NCI-H2107 (cell line): ENCODE measurements at places on chromosomes 16 and 17.
A peak's percentile ranks its signal among the peaks of the same experiment; 100 is the strongest.

- DNase-seq = no peak
Observed at GRCh38 chr17:1110862-1111598, 68.8 kb downstream of the ABR start.

DNA sequence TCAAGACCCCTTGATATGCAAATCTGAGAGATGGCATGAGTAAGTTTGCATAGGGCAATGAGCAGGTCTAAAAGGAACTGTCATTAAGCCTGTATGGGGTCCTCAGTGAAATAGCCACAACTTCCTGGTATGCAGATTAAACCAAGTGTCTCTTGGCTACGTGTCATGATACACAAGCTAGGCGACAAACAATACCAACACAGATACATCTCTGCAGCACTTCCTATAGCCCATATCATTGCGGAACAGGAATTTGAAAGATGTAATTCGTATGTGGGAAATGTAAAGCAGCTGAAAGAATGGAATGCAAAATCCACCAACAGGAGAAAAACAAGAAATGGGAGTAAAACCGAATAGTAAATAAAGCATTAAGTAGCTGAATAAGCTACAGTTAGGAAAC lies 12.9 kb downstream of the PRSS22 start:
- no peak for DNase-seq

DNA sequence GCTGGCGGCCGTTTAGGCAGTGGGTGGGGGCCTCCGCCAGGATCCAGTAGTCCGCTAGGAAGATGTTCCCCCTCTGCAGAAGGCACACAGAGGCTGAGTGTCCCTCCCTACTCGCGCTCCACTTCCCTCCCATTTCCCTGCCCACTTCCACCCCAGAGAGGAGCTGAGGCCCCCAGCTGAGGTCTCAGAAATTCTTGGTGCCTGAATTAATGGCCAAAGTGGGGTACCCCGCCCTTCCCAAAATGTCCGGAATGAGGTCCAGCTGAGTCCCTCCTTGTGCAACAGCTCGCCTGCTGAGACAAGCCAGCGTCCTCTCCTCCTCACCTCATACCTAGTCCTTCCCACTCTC lies 7.9 kb downstream of the ALOXE3 start:
- DNase-seq = no peak

- no peak for DNase-seq
Observed at GRCh38 chr16:81554979-81555378, 110.4 kb downstream of the CMIP start.

DNA sequence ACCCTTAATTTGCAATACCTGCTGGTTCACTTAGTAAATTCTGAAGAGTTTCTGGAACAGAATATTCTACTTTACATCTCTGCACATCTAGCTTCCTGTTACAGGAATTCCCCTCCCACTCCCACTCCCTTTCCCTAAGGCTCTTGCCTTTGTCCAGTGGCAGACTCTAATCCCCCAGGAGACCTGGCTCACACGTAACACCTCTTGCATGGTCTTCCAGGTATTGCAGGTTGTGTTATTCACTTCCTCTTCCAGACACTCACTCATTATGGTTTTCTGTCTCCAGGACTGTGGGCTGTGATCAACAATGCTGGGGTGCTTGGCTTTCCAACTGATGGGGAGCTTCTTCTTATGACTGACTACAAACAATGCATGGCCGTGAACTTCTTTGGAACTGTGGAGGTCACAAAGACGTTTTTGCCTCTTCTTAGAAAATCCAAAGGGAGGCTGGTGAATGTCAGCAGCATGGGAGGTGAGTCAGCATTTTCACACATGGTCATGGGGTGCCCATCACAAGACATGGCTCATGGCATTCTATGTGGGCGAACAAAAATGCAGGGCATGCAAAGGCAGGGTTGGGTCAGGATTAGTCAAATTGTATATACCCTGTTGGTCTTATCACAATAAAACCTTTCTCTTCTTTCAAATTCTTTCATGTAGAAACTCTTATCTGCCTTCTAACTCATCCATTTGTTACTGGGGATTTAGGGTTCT lies 35.8 kb downstream of the HSD17B2 start:
- no peak for DNase-seq

DNA sequence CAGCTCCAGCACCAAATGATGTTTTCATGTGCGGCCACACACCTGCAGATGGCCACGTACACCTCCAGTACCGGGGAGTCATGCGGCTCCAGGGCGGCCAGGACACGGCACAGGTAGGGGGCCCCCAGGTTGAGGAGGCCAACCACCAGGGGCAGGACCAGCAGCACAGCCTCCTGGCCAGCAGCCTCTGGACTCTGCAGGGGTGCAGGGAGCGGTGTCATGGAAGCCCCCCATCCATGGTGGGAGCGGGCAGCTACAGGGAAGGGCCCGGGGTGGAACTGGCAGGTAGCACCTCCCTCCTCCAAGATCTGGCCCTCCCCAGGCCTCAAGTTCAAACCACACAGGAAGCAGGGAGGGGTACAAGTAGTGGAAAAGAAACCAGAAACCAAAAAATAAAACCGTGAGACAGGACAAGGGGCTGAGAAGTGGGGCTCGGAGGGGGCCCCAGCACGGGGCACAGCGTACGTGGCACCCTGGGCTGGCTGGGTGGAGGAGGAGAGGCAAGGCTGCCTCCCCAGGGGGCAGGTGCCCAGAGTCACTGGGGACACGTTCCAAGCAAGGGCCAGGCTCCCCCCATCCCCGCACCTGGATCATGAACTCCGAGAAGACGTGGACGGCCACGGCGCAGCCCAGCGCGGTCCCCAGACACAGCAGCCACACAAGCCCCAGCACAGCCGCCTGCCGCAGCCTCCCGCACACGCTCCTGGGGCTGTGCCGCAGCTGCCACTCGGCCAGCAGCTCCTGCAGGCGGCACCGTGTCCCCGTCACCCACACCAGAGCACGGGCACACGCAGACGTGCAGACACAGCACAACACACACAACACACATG lies 7.4 kb downstream of the TMC6 start:
- no peak for DNase-seq

DNA sequence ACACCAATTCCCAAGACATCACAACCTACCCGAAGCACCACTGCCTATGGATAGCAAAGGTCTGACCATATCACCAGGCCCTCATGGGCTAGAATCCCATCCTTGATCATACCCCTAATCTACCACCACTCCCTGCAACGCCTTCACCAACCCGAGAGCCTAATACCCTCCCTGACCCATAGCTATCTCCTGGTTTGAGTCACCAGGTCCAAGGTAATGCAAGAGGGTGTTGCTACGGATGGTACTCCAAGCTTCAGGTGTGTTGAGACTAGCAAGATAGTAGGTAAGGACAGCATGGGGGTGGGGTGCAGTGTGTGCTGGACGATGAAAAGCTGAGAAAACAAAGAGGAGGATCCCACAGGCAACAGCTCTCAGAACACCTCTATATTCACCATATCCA lies 258.0 kb downstream of the ZFHX3 start:
- no peak for DNase-seq

GRCh38 chr16:648071-648780 lies 939 bp upstream of the WDR90 start:
- no peak for DNase-seq

GRCh38 chr17:56110463-56111135 lies 42.7 kb upstream of the ANKFN1 start:
- no peak for DNase-seq

GRCh38 chr16:81542609-81543570 lies 98.3 kb downstream of the CMIP start:
- no peak for DNase-seq

- DNase-seq = no peak
Observed at GRCh38 chr17:40791787-40792436, 7.8 kb downstream of the KRT28 start.

DNA sequence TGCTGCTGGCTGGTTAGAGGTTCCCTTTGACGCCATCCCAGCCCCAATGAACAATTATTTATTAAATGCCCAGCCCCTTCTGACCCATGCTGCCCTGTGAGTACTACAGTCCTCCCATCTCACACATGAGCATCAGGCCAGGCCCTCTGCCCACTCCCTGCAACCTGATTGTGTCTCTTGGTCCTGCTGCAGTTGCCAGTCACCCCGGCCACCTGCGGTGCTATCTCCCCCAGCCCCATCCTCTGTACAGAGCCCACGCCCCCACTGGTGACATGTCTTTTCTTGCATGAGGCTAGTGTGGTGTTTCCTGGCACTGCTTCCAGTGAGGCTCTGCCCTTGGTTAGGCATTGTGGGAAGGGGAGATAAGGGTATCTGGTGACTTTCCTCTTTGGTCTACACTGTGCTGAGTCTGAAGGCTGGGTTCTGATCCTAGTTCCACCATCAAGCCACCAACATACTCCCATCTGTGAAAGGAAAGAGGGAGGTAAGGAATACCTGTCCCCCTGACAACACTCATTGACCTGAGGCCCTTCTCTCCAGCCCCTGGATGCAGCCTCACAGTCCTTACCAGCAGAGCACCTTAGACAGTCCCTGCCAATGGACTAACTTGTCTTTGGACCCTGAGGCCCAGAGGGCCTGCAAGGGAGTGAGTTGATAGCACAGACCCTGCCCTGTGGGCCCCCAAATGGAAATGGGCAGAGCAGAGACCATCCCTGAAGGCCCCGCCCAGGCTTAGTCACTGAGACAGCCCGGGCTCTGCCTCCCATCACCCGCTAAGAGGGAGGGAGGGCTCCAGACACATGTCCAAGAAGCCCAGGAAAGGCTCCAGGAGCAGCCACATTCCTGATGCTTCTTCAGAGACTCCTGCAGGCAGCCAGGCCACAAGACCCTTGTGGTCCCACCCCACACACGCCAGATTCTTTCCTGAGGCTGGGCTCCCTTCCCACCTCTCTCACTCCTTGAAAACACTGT lies 11.3 kb downstream of the CX3CL1 start:
- no peak for DNase-seq

DNA sequence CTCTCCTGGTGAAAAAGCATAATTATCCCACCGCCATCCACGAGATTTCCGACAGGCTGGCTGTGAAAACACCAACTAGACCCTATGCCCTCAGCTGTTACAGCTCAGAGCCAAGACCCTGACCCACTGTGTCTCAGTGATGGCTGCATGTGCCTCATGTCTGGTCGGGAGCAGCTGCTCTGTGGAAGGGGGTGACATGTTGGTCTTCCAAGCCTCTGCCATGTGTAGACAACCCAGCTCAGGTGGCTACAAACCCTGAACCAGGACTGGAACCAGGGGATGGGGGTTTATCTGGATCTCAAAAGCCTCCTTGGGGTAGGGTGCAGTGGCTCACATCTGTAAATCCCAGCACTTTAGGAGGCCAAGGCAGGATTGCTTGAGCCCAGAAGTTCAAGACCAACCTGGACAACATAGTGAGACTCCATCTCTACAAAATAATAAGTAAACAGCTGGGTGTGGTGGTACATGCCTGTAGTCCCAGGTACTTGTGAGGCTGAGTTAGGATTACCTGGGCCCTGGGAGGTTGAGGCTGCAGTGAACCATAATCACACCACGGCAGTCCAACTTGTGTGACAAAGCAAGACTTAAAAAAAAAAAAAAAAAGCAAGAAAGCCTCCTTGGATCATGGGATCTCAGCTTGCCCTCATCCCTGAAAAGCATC lies 220.3 kb downstream of the CPPED1 start:
- DNase-seq = no peak

DNA sequence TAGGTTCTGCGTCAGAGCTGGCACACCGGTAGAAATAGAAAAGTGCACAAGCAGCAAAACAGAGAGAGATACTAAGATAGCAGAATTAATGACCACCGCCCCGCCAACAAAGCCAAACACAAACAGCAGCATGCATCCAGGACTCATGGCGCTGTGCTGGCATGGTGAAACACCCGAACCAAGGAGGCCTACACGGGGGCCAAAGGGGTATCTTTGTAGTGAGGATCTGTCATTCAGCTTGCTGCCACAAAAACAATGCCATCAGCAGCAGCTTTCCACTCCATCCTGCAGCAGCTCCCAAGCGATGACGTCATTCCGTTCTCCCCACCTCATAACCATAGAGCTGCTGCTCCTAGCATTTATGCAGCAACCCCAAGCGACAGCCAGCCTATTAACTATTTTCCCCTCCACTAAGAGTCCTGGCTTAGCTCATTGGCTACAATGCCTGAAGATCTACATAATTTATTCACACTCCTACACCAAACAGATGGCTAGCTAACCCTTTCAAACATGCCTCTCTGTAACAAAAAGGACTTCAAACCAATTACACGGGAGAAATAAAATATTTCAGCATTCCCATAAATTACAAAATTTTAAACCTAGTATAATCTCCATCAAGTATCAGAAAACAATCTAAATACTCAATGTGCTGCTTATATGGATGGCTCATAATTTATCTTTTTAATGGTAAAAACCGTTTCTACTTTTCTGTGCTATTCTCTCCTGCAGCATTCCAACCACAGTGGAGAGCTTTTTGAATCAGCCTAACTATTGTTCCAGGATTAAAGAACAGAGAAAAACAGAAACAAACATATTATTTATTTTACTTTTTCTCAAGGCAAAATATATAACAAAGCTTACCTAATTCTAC lies 73.9 kb downstream of the SPAG9 start:
- DNase-seq = peak; percentile 47

DNA sequence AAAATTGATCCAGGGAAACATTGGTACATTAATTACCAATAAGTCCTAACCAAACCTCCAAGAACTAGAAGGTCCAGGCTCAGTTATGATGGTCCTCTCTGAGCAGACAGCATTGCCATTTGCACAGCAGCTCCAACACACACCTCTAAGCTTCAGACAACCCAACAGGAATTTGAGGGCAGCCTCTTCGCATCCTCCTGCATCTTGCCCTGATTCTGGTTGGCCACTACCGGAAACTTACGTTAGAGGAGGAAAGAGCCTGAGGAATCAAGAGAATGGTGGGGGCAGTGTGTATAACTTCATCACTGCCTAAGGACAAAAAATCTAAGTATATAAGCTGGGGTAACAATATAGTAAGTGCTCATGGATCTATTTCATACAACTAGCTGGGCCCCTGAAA lies 15.7 kb downstream of the FAM117A start:
- DNase-seq = no peak

GRCh38 chr17:40322358-40323315 lies 13.7 kb downstream of the RARA start:
- DNase-seq = no peak

DNA sequence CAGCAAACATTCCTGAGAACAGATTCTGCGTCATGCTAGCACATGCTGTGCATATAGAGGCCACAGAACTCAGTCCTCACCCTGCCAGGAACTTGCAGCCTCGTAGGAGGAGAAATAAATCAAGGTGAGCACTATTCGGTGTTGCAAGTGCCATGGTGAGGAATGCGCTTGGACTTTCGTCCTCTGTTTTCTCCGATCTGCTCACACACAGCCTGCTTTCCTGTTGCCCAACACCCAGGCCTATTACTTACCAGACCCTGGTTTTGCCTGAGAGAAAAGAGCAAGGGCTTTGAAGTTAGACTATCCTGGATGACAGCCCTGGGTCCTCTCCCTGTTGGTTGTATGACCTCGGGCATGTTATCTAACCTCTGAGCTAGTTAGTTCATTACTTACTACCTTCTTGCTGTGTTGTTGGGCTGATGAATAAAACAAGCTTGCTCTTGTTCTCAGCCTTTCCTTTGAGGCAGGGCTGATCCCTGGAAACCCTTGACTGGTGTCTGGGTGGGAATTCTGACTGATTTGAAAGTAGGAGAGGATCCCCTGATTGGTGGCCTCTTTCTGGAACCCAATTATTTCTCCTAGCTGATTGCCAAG lies 2.9 kb downstream of the ACSF2 start:
- DNase-seq = no peak

- no peak for DNase-seq
Observed at GRCh38 chr17:73827627-73828291, 183.5 kb upstream of the SDK2 start.

- DNase-seq = no peak
Observed at GRCh38 chr16:50666658-50667496, 14.2 kb downstream of the SNX20 start.

- peak; percentile 49 for DNase-seq
Observed at GRCh38 chr16:81238296-81239011, at the start of gene BCO1. Gene BCO1 (plus strand): TSS chr16:81238689. CDS start chr16:81238909, 220 bp downstream.

- DNase-seq = no peak
Observed at GRCh38 chr16:61544165-61544564, 492.1 kb downstream of the CDH8 start.
